T47D (cell line): ENCODE measurements at places on chromosomes 11 and 22.
A peak's percentile ranks its signal among the peaks of the same experiment; 100 is the strongest.

GRCh38 chr11:61917334-61918109, at the start of gene RAB3IL1:
TSS of gene RAB3IL1 (minus strand) at chr11:61917566. CDS start at chr11:61917367, 199 bp downstream.
- DNase-seq = peak; percentile 79

GRCh38 chr11:93567401-93567895, 24.3 kb upstream of the SMCO4 start:
- no peak for DNase-seq

- no peak for DNase-seq
These were observed 3.2 kb downstream of the DBX1 start for GRCh38 chr11:20156876-20157613.

DNA sequence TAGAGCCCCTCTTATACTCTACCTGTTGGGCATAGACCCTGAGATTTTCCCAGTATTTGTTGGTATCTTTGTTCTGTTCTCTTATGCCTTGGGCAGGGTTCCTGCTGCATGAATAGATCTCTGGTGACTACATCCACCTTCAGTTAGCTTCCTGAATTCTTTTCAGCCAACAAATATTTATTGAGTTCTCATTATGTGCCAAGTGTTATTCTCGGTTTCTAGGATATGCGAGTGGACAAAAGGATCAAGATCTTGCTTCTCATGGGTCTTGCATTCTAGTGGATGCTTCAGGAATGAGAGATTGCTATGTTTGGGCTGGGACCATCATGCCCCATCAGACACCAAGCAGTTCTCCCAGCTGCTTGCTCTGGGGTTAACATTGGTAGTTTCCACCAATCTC, 340.0 kb downstream of the METTL15 start:
- peak; percentile 65 for DNase-seq

- DNase-seq = no peak
These were observed 518.3 kb downstream of the MN1 start for GRCh38 chr22:27283240-27283639.

GRCh38 chr11:115545581-115546210, 41.5 kb upstream of the CADM1 start:
- DNase-seq = no peak

DNA sequence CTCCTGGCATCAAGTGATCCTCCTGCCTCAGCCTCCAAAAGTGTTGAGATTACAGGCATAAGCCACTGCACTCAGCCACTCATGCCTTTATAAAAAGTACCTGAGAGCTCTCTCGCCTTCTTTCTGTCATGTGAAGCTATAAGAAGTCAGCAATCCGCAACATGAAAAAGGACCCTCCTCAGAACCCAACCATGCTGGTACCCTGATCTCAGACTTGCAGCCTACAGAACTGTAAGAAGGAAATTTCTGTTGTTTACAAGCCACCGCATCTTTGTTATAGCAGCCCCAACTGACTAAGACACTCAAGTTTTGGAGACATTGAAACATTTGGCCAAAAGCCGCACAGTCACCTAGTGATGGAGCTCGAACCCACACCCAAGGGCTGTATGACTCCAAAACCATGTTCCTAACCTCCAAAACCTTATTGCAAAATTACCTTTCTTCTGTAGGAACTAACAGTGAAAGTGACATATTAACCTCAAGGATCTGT, 8.9 kb downstream of the PACSIN2 start:
- no peak for DNase-seq

GRCh38 chr11:8838248-8838647, 72.7 kb upstream of the AKIP1 start:
- no peak for DNase-seq

DNA sequence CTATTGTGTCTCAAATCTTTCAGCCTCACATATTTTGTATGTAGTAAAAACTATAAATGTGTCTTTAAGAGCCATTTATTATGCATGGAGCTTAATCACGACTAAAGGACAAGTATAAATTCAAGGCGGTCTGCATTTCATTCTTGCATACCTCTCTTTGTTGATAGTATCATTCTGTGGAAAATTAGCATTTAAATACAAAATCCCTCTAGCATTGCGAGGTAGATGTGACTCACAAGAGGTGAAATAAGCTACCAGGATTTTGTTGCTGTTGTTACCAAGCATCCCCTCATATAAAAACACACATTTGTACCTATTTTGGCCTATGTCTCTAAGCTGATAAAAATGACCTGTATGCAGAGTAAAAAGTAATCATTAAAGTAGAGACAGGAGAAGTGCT, 537.4 kb upstream of the LUZP2 start:
- no peak for DNase-seq
